ENCODE measurements at places on chromosomes 4 and X.

- peak; percentile 64 for DNase-seq
These were observed 23.6 kb upstream of the YTHDC1 start for GRCh38 chr4:68373513-68373912.

DNA sequence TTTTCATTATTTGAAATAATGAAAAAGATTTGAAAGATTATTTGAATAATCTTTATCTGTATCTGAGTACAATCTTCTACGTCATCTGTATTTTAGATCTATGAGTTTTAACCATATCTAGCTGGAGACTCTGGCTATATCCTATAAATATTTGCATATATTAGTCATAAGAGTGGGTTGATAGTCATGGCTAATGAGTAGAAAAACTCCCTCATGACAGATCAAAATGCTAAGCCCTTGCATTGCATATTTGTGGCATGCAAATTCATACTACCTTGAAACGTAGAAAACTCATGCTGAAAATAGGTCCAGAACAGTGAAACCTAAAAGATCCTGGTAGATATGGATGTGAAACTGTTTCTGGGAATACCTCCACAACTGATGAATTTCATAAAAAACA is 291.3 kb downstream of the GALNTL6 start:
- no peak for DNase-seq

DNA sequence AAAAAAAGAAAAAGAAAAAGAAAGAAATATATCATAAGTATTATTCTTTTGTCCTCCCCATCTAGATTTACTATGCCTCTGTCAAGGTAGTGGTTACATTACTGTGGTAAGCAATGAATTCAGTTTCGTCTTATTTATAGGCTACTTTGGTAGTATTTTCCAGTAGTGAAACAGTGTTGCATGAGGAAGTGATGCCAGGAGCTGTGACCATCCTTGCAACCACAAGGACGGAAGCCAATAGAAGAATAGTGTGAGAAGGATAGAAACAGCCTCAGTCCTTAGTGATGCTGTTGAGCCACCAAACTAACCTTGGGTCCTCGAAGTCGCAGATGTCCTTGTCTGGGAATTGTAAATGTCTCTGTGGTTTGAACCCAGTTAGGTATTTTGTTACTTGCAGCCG is 328.5 kb downstream of the PPP3CA start:
- no peak for DNase-seq

DNA sequence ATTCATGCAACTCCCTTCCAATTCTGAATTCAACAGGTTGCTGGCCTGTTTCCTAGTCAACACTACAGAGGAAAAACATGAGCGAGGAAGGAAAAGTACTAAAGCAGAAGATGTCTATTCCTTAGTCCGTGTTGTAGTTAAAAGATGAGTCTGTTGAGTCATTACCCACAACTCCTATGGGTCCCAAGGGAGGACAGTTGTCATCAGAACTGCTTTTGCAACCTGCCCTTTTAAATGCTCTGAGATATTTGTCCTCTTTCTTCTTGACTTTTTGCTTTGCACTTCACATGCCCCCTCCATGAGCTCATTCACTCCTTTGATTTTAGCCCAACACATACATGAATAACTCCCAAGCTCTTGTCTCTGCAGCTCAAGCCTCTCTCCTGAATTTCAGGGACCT is 119.2 kb downstream of the CORIN start:
- no peak for DNase-seq

- DNase-seq, result peak; percentile 58
These were observed 601 bp downstream of the INPP4B start for GRCh38 chr4:142845293-142846107.

- no peak for DNase-seq
These were observed 316.7 kb downstream of the ARHGAP10 start for GRCh38 chr4:148048598-148048997.

DNA sequence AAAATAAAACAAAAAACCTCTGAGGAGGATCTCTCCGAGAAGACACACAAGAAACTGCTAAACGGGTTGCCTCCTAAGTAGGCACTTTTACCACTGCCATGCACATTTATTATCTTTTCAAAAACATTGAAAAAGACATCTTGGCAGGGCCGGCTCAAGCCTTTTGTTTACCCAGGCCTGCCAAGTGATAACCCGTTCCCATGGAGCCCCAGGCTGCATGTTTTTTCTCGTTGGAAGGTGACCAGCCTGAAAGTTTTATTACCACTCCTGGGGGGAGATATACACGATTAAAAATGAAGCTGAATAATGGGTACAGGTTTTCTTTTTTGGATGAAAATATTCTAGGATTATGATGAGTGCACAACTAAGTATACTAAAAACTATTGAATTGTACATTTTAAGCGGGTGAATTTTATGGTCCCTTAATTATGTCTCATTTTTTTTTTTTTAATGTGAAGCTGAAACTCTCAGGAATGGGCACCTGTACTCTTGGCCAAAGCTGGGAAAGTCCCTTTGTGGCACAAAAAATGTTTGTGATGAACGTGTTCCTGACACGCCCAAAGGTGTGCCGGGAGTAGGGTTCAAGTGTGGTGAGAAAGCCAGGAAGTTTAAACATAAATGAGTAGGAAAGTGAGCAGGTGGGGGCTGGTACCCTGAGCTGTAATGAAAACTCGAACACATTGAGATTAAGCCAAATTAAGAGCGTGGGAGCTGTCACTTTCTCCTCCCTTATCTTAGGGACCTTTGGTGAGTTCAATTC is 1.5 kb upstream of the MAP7D2 start:
- DNase-seq, result no peak

DNA sequence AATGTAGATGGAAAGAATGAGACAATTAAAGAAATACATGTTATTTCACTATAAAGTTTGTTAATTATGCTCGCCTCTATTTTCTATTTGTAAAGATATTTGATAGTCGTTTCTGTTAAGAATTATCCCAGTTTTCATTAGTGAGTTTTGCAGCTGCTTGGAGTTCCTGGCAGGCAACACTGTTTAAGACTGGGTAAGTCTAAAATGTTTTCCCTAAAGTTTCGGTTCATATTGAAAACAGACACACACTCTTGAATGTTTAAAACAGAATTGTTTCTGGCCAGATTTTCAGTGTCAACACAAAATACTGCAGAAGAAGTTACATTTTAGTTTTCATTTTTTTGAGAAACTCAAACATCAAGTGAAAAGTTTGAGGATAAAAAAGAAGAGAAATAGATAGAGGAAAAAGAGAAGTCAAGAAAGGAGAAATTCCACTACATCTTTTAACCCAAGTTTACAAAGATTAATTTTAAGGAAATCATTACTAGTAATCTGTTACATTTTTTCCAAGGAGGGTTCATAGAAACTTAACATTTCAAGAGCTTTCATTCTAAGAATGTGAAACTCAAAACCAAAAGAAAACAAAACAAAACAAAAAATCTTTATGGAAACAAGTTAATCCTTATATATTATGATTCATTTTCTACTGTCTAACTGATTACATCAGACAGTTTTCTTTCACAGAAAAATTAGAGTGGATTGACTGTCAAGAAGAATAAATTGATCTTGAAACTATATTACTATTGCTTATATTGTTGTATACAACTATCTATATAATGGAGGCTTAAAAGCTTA is 305.5 kb downstream of the FAT4 start:
- no peak for DNase-seq

DNA sequence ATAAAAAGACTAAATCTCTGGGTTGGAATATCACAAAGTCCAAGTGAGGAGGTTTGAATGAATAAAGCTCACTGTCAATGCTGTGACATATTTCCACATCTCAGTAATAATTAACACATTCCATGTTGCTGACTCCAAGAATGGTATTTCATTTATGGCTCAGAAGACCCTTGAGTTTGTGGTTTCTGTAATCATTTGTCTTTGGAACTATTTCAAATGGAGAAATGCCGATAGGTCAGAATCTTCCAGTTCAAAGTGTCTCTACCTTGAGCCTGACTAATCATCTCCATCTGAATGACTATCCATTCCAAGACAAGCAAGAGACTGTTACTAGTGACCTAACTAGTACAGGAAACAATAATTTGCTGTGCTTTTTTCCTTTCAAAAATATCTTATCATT is 24.2 kb upstream of the SLC2A9 start:
- no peak for DNase-seq

DNA sequence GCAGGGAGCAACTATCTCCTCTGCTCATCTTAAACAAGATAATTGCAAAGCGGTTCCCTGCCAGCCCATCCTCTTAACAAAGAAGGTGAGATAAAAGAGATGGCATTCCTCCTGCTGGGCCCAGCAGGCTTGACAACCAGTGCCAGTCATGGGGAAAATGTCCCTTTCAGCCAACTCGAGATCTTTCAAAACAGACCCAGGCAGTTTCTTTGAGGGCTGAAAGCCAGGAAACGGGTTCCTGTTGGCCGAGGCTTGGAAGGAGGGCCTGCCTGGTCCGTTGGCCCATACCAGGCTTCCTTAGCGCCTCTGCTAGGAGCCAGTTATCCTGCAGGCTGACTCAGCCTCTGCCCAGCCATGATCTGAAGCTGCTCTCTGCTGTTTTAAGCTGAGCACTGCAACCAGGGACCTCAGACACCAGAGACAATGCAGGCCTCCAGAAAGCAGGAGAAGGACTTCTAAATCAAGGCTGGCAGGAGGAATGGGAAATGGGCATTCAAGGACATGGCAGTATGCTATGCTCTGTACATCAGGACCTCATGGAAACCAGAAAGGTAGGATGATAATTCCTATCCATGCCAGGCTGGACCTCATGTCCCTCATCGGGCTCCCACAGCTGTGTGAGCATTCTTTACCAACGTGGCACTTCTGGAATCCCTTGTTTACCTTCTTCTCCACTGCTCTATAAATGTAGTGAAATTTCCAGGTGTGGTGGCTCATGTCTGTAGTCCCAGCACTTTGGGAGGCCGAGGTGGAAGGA is 42.4 kb upstream of the SLC2A9 start:
- DNase-seq, result peak; percentile 18

DNA sequence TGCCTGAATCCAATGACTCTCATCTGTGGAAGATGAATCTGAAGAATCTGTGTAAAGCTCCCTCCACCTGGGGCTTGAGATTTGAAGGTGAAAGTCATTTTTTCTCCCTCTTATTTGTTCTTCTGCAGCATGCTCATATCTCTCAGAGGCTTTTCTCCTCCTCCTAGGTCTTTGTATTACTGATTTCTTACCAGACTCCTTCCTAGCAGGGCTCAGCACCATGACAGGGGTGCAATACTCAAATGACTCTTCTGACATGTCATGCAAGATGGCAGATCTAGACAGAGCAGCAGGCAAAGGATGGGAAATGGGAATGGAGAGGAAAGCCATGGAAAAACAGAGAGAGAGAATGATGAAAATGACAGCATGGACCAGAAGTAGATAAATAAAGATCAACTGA is 118.3 kb downstream of the TMA16 start:
- DNase-seq, result no peak

DNA sequence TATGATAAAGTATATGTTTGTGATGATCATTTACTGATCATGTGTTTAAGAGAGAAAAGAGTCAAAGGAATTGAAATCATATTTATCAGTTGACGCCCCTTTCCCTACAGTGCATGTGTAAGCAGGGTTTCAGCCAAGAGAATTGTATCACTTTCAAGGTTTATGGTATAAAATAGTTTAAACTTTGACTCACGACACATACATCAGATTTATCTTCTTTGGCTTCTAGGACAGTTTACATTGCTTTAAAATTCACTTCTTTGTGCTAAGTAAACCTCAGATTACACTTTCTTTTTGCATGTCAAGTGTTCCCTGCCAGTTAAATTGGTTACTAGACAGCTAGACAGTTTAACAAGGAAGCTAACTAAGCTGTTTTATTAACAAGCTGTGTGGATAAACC is 86.3 kb upstream of the MYOZ2 start:
- no peak for DNase-seq

All from nephron progenitor cell (in vitro differentiated cells).